ENCODE measurements at places on chromosomes 7 and 10.

DNA sequence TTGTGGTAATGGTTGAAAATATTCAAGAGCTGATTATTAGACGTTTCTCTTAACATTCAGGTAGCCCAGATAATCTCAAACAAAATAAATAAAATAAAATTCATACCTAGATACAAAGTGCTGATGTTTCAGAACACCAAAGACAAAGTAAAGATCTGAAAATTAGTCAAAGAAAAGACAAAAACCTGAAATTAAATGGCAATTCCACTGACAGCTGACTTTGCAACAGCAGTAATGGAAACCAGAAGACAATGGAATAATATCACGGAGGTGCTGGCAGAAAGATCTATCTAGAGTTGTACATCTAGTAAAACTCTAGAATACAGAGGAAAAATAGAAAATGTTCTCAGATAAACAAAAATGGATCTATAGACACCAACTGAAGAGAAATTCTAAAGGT lies 58.0 kb upstream of the IKZF1 start:
- DNase-seq, result no peak

- no peak for DNase-seq
These were observed 38.1 kb downstream of the USP54 start for GRCh38 chr10:73552819-73553715.

GRCh38 chr10:108601851-108602250 lies 1321.5 kb downstream of the XPNPEP1 start:
- peak; percentile 7 for DNase-seq

DNA sequence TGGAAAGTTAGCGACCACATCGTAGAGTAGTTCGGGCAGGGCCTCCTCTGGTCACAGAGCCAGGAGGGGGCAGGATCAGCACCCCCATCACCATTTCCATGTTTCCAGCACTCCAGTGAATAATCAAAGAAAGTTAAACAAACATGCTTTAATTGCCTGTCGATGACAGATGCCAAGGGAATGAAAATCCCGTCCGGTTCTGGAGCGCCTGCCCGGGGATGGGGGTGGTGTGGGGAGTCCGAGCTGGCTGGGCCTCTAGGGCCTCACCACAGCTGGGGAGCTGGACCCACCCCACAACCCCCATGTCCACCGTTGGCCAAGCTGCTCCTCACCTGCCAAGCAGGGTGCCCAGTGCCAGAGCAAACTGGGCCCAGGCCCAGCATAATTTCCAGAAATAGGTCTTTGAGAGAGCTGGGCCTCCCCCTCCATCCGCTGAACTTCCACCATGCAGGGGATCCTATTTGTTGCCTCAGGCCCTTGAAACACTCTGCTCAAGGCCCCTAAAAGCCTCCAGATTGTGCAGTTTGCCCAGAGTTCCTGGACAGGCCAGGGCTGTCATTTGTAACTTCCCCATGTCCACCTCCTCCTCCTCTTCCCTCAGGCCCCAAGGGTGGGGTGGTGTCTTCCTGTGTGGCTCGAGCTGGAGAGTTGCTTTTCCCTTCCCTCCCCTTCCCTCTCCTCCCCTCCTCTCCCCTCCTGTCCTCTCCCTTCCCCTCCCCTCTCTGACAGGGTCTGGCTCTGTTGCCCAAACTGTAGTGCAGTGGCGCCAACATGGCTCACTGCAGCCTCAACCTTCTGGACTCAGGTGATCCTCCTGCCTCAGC lies 101.0 kb downstream of the MYL10 start:
- peak; percentile 25 for DNase-seq

- DNase-seq, result no peak
These were observed 28.8 kb upstream of the JCAD start for GRCh38 chr10:30088178-30088577.

DNA sequence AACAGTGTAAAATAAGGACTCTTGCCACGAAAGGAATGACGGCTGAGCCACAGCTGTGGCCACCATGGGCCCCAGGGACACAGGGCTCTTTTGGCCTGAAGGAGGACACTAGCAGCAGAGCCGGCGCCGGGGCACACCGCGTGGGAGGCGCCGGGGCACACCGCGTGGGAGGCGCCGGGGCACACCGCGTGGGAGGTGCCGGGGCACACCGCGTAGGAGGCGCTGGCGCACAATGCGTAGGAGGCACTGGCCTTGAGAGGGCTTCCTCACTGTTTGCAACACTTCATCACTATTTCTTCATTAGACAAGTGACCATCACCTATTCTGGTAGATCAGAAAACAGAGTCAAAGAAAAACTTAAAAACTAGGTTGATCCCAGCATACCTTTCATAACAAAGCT lies 23.4 kb downstream of the ESYT2 start:
- no peak for DNase-seq

- DNase-seq, result no peak
These were observed 116.6 kb downstream of the KMT2E start for GRCh38 chr7:105130580-105130979.

DNA sequence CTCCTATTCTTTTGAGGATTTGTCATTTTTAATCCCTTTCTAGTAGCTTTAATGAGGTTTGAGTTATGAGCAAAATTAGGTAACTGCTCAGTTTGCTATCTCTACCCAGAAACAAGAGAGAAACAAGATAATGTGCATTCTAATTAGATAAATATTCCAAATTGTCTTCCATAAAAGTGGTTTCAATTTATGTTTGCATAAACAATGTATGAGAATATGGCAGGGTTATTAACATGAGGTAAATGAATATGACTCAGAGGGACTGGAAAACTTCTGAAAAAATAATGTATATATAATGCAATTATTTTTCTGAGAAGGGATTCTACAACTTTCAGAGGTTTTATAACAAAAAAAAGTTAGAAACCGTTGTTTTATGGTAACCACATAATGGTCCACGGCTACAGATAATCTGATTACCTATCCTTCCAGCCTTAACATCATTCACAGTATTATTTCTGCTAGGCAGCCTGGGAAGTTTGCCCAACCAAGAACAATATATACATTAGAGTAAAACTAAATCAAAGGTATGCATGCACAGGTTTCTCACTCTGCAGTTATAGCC lies 101.2 kb downstream of the CRPPA start:
- DNase-seq, result no peak

DNA sequence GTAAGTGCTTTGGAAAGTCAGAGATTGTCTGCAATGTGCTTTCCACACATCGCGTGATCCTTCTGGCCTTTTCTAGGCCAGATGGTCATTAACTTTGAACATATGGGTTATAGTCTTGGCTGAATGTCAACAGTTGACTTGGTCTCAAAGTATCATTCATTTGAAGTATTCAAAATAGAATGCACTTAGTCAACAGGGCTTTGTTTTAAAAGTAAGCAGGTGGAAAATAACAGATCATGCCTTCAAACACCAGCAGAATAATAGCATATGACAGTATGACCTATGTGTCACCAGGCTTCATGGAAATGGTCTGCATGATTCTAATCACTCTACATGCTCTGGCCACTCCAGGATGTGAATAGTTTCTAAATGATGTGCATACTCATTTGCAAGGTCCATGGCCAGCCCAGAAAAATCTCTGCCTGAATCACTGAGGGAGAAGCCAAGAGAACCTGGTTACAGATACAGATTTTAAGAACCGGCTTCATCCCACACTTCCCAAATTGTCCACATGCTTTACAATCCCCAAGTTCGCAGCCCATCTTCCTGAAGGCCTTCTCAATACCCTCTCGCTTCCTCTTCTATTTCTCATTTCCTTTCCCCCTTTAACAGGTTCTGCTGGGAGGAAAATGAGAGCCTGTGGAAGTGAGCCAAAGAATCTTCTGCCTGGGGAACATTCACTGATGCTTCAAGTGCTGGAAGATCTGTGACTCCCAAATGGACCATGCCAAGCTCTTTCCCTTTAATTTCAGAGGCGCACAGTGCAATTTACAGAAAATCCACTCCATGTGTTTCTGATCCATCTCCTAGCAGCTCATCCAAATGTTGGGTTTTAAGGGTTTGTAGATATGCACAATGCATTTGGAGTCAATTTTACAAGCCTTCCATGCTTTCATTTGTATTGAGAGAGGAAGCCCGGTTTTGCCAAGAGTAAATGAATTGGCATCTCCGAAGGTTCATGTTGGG lies 122.8 kb upstream of the GDF10 start:
- no peak for DNase-seq

DNA sequence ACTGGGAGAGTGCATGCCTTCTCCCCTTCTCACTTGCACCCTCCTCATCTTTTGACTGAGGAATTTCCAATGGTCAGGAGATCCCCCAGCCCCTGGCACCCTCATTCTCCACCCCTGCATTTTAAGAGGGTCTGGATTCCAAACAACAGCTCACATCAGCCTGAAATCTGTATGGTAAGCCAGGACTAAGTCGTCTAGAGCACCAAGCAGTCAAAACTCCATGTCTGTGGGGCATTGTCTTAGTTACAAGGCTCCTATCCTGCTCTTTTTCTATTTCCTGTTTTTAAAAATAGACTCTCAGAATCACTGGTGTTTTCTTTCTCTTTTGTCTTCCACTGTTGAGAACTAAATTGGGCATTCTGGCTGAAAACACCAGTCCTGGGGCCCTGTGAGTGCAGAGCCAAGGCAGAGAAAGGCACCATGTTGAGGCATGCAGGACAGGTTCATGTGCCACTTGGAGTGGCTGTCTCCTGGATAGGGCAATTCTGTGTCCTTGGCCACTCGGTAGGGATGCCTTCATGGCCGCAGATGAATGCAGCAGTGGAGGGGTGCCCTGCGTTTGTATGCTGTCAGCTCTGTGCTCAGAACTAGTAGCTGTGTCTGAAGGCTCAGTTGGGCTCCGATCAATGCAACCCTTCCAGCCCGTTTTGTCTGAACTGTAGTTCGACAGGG lies 216.6 kb upstream of the YAE1 start:
- DNase-seq, result no peak

DNA sequence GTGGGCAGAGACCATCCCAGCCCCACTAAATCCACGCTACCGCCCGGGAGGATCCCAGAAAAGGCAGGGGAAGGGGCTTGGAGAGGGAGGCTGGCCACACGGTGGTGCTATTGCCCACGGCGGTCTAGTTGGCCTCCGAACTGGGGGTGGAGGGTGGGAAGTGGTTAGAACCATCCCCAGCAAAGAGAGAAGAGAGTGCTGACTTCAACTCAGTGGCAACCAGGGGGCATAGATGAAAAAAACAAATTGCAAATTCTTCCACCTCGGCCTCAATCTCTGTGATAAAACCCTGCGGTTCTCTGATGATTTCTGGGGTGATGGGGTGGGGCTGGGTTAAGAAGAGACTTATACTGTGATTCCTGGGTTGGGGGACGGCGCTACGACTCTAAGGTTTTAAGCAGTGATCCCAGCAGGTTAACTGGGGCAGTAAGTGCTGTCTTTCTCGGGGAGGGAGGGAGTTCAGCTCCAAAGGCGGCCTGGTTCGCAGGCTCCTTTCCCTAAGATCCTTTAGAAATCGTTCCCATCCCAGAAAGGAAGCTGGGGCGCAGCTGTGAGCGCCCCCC lies 154.5 kb upstream of the LYZL2 start:
- peak; percentile 91 for DNase-seq

DNA sequence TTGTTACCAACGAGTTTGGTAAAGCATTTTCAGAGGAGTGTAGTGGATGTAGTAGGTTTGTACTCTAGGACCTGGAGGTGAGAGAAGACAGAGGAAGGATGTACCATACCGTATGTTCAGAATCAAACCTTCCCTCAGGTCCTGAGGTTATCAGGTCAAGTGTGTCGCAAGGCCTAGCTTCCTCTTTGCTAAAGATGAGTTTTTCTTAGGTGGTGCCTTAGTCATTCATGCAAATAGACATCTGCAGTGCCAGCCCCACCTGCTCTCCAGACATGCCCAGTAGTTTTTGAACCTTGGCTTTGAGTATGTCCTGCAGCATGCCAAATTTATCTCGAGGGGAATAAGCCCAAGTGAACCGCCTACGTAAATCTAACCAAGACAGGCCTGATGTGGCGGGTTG lies 71.3 kb downstream of the HDAC9 start:
- no peak for DNase-seq

DNA sequence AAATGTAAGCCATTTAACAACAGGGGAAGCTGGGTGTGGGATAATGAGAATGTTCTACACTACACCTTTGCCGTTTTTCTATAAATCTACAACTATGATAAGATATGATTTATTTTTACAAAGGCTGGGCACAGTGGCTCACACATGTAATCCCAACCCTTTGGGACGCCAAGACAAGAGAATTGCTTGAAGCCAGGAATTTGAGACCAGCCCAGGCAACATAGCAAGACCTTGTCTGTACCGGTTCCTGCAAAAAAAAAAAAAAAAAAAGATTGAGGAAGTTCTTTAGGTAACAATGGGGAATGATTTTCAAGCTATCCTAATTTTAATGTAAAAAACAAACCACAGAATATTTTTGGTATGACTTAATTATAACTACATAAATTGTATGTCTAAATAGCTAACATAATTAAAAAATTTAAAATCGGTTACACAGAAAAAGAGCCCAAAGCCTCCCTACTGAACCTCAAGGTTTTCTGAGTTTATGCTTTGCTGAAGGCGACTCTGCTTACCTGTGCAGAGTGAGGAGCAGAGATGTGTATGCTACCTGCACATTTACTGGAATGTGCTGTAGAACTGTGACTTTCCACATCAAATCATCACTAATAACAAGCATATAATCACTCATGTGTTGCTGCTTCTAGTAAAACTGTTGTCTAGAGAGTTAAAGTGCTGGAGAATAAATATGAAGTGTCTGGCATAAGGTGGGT lies 163.4 kb downstream of the ATE1 start:
- DNase-seq, result no peak

DNA sequence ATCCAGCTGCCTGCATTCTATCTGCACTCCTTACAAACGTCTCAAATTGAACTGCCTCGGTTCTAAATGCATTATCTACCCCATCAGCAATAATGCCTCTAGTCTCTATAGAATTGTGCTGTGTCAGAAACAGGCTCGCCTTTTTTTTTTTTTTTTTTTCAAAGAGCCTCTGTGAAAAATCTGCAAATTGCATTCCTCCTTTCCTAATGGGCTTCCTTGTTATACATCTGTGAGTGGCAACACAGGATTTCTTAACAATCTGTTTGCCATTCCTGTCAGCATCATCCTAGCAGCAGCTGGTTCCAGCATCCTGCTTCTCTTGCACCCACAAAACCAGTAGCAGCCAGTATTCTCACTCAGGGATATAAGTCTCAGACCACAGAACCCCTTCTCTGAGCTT lies 413.5 kb upstream of the SEMA3D start:
- DNase-seq, result peak; percentile 16

GRCh38 chr7:83782628-83783027 lies 133.7 kb upstream of the SEMA3E start:
- DNase-seq, result peak; percentile 3

DNA sequence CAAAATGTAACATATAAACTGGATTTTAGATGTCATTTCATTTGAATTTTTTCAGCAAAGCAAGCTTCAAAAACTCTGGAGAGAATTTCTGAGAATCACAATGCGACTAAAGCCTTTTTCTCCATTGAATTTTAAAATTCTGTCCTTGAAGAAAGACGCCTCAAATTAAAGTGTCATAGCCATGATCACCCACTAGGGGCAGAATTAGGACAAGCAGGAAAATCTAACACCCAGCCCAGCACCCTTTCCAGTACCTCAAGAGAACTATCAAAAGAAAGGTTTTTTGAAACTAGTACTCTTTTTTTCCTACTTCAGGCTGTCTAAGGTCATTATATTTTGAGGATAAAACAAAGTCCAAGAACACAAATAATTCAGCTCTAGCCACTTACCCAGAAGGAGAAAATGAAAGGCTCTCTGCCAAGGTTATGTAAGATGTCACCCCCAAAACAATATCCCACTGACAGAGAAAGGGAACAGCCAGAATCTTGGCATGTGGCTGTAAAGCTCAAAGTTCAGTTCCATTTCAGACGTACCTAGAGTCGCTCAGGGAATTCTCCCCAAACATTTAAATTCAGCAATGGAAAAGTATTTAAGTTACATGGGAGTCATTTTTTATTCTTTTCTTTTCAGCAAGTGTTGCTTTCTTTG lies 299.4 kb downstream of the SNX13 start:
- DNase-seq, result no peak

GRCh38 chr10:6416892-6417512 lies 163.1 kb downstream of the PRKCQ start:
- DNase-seq, result peak; percentile 62
